WTC11 (cell line): ENCODE measurements at places on chromosomes 6 and 20.

DNA sequence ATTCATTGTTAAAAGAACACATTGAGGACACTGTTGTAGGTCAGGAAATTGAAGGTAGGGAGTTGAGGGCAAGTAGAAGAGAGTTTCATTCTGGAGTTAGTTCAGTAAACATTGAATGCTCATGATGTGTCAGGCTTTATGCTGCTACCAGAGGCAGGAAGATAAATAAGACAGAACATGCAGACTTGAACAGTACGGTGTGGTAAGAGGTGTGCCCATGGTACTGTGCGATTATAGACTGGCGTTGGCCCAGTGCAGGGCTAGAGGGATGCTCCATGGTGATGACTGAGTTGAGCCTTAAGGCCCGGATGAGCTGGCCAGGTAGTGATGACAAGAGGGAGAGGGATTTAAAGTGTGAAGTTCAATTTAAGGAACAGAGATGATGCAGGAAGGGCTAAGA is 50.8 kb downstream of the CARMIL1 start:
- DNase-seq: no peak

DNA sequence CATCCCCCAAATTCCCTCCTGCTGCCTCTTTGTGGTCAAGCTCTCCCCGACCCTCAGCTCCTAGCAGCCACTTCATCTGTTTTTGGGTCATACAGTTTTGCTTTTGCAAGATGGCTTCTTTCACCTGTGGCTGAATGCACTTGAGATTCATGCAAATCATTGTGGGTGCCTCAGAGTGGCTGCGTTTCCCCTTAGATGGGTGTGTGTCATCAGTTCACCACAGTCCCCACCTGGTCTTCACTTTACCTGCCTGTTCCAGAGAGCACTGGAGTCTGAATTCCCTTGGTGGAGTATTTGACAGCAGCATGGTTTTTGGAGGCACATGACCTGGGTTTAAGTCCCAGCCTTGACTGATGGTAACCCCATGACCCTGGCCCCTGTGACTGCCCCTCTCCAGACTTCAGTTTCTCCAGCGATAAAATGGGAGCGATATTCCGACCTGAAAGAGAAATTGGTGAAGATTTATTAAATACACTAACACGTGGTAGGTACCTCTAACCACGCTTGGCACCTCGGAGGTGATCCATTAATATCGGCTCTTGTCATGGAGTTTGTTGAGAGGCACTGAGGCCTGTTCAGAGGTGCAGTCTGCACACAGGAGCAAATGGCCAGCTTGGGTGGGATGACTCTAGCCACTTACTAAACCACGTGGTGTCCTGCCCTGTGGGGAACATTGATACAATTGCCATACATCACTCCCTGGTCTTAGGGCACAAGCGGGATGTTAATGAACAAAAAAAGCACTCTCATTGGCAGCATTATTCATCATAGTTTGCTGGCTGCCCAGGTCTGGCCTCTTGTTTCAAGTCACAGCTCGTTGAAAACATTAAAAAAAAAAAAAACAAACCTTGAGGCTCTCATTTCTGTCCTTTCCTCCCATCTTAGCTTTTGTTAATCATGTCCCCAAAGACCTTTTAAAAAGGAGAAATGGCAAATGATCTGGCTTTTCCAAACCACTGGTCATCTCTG is 167.2 kb upstream of the KCNG1 start:
- DNase-seq: no peak

DNA sequence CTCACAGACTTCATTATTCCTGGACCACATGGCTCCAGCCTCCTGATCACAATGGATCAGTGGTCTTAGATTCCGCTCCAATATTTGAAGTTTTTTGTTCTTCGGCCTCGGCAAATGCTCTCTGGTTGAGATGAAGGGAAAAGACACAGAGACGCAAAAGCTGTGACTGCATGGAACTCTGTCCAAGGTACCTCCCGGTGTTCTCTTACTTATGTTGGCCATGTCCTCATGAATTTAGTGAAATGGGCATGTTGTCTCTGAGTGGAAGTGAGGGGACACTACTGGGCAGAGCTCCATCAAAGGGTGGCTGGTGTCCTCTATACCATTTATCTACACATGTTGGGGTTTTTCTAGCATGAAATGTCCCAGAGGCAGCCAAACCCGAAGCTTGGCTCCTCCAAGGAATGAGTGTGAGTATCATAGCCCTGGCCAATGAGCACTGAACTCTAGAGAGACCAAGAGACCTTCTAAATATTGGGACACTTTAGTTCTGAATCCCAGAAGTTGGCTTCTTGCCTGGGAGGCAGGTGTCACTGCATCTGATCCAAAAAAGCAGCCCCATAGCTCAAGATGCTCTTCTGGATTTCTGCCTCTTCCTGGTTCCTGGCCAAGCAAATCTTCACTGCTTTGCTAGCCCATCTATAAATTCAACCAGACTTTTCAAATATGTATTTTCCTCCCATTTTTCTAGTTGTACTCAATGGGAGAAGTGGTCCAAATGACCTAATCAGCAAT is 34.1 kb downstream of the HLA-G start:
- DNase-seq: no peak

DNA sequence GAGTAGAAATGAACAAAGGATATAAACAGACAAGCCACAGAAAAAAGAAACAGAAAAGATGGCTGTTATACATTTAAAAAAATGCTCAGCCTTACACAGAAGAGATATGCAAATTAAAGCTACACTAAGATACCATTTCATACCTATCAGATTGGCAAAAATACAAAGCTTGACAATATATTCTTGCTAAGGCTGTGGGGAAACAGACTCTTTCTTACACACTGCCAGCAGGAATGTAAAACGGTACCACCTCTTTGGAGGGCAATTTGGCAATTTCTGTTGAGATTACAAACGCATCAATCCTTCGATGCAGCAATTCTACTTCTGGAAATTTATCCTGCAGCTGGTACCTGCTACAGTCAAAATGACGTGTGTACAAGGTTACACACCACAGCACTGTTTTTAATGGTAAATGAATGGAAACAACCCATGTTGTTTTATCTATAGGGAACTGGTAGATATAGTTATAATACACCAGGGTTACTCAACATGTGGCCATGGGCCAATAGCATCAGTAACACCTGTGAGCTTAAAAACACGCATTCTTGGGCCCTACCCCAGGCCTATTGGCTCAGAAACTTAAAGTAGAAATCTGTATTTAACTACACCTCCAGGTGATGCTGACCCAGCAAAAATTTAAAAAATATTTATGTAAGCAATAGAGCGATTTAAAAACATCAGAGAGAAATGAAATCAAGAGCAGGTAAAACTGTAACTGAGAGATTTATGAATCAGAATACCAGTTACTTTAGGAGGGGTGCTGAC is 53.3 kb downstream of the TRAM2 start:
- DNase-seq: no peak

DNA sequence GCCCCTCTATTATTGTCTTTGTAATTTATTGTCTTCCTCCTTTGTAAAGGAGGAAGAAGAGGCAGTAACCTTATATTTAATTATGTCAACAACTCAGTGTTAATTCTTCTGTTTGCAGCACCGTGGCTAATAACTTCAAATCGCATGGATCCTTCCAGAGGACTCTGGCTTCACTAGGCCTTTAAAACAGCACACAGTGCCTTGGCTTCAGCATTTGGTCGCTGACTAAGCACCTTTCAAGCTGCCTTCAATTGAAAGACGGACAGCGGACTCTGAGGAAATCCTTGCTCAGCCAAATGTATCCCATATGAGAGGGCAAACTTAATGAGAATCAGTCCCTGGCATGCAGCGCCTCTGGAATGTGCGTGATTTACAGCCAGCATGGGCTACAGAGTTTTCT is 64.2 kb downstream of the SGK1 start:
- no peak for DNase-seq

- peak; percentile 22 for DNase-seq
These were observed 828 bp downstream of the ADGRB3 start for GRCh38 chr6:68635706-68636513.
